ENCODE measurements at places on chromosomes 7 and 10.
A peak's percentile ranks its signal among the peaks of the same experiment; 100 is the strongest.

DNA sequence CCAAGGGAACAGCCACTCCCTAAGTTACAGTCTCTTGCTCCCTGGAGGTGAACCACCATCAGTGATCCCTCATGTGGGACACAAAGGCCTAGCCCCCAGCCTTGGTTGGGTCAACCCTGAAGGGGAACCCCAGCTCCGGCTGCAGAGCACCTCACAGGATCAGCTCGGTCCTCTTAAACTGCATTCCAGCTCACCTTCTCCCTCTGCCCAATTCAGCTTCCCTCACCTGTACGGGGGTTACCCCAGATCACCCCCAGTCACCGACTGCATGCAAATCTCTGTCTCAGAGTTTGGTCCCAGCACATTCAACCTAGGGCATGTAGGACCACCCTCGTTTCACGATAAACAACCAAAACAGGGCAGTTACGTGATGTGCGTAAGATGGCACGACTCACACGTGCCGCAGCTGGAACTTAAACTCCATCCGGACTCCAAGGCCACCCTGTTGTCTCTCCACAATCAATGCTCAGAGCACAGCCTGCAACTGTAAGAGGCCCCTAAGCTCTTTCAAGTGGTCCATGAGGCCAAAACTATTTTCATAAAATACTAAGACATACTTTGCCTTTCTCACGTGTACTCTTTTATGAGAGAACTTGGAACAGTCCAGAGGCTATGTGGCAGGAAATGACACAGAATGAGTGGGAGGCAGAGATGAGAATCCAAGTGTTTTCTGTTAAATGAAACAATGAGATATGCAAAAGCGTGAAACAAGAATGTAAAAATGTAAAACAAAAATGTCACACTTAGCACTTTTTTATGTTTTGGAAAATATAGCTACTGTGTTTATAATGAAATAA, 285.2 kb downstream of the PTPRN2 start:
- DNase-seq = no peak

GRCh38 chr7:136228171-136228570, 251.0 kb upstream of the MTPN start:
- DNase-seq = no peak

- no peak for DNase-seq
Observed at GRCh38 chr7:92740700-92741126, 95.7 kb downstream of the CDK6 start.

DNA sequence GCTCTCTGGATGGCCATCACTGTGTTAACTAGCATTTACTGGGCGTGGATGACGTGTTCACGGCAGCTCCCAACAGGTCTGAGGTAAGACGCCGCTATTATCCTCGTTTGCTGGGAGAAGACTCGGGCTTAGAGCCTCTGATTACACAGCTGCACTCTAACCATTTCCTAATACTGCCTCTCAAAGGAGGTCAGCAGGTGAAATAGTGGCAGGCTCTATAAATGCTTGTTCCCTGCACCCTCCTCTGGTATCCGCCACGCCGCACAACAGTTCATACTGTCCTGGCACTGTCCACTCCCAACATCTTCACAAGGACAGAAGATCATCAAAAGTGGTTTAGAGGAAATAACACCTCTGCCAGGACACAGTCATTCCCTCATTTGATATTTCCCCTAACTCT, 28.3 kb downstream of the HIPK2 start:
- DNase-seq = no peak

DNA sequence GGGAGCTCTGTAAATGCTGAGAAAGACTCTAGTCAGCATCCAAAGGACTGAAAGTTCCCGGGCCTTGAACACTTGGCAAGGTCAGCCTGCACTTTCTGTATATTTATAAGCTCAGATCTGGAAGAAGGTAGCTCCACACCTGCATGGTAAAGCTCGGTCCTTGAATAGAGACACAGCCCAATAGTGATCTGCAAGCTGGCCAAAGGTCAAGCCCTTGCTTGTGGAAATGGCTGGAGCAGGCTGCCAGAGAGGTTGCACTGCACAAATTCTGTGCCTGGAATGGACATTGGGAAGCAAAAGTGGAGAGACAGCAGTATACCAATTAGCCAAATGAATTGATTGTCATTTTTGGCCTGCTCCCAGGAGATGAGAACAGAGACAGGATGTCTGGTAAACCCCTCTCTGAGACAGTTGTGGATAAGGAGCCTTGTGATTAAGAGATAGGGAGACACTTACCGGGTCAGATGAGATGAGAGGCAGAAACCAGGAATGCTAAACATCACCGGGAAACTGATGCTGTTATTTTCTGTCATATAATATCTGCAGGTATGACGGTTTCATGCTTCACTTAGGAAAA, 8.0 kb upstream of the FRA10AC1 start:
- no peak for DNase-seq

- DNase-seq = no peak
Observed at GRCh38 chr10:91820144-91820543, 21.9 kb downstream of the TNKS2 start.

GRCh38 chr7:1990001-1990670, 242.6 kb downstream of the MAD1L1 start:
- no peak for DNase-seq

DNA sequence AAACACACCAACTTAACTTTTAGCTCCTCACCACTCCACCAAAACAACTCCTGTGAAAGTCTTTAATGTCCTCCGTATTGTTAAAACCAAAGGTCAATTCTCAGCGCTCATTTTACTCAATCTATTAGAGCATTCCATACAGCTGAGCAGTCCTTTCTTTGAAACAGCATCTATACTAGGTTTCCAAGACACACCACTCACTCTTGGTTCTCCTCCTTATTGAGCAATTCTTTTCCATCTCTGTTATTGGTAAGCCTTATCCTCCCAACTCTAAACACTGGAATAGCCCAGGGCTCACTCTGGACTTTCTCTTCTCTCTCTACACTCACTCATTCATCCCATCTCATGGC, 34.9 kb downstream of the COA1 start:
- no peak for DNase-seq

GRCh38 chr7:138590154-138590553, 111.0 kb downstream of the SVOPL start:
- no peak for DNase-seq

- DNase-seq = no peak
Observed at GRCh38 chr7:113548561-113548960, 370.2 kb downstream of the PPP1R3A start.

DNA sequence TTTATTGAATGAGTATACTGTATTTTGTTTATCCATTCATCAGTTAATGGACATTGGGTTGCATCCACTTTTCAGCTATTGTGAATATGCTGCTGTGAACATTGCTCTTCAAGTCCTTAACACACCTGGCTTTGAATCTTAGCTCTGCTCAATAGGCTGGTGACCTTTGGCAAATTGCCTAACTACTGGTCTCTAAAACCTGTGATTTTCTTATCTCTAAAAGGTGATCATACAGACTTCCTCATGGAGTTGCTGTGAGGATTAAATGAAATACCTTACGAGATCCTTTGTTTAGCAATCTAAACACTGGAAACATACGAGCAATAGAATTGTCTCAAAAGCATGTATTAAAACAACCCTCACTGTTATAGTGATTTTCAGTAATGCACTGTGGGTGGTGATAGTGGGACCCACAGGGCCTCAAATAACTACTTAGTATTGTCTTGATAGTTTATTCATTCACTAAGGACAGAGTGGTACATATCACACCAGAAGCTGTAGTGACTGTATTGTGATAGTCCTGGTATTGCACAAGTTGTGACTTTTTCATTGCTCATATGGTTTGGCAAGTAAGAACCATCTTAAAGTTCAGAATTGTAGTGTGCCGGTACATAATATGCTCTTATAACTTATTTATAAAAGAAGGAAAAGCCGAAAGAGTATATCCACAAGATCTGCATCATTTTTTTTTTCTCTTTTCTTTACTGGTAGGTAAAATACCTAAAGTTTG, 257.6 kb downstream of the EXOC4 start:
- DNase-seq = no peak

DNA sequence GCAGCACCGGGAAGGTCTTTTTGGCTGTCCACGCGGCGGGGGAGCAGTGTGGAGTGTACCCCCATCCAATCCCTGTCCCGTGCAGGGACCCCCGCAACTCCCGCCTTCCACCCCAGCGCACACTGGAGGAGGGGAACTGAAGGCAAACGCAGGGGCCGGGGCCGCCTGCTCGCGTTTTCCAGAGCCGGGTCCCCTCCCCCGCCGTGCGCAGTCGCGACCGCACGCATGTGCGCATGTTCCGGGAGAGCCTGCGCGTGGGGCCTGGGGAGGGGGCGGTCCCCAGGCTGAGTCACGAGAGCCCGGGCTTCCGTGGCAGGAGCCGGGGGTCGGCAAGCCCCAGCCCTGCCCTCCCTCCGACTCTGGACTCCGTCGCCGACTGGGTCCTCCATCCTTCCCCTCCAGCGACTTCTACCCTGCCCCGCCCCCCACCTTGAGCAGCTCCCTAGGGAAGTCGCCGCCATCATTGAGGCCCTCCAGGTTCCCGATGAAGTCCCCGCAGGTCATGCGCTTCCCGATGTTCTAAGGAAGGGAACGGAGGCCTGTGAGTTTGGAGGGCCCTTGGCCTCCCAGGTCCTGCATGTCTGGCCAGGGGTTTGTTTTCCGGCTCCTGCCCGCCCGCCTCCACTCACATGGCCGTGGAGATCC, 8.0 kb downstream of the PSD start:
- DNase-seq = peak; percentile 54

DNA sequence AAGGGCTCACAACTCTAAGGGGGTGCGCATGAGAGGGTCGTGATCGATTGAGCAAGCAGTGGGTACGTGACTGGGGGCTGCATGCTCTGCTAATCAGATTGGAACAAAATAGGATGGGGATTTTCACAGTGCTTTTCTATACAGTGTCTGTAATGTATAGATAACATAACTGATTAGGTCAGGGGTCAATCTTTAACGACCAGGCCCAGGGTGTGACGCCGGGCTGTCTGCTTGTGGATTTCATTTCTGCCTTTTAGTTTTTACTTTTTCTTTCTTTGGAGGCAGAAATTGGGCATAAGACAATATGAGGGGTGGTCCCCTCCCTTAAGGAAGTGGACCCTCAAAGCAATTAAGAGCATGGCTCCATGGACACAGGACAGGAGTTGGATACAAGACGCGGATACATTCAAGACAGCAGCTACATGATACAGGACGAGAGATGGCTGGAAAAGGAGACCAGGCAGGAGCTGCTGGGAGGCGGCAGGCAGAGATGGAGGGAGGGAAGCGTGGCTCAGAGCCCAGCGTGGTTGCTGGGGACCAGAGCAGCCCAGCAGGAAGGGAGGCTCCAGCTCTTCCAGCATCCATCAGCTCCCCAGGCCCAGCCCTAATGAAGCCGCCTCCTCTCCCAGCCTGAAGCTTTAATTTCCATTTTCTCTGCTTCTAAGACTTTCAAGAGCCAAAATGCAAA, 31.6 kb downstream of the GSDME start:
- no peak for DNase-seq

DNA sequence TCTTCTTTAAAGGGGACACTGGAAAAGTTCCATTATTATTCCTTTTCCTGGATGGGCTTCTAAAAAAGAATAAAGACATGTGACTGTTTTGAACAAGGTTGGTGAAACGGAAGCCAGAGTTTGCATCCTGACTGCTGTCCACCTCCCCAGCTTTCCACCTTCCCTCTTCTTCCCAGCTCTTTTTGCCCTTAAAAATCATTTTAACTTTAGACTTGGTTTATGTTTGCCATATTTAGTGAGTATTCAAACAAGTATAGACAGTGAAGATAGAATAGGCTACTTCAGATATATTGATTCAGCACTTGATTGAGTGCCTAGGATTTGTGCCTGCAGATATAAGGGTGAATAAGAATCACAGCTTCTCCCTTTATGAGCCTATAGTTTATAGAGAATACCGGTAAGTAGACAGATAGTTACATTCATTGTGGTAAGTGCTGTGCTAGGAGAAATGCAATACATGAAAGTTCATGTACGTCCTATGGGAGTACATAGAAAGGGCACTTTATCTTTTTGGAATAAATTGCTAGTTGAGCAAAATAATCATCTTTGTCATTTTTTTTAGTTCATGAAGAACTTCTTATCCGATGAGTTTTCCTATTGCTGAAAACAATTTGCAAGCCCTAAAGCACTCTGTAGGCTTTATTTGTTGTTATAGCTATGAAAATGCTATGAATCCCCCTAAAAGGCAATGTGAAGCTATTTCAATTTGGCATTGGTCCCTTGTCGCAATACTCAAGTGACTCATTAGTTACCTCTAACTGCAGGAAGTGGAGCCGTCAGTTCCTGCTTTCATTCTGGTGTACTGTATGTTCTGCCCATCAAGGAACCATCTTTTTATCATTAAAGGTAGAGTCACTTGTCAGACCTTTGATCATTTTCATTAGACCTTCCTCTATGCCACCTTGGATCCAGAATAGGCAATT, 57.2 kb upstream of the STRIP2 start:
- no peak for DNase-seq

DNA sequence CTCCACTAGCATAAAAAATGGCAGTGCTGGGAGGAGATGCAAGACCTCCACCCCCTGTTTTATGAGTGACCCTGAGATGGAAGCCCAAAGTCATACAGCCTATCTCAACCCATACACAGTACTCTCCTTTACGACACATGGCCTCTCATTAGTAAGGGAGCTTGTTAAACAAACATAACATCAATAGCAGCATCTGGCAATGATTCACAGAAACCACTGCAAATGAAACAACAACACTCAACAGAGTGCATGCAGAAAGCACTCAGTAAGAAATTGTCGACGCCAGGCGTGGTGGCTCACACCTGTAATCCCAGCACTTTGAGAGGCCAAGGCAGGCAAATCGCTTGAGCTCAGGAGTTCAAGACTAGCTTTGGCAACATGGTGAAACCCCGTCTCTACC, 27.5 kb upstream of the FIGNL1 start:
- DNase-seq = no peak

DNA sequence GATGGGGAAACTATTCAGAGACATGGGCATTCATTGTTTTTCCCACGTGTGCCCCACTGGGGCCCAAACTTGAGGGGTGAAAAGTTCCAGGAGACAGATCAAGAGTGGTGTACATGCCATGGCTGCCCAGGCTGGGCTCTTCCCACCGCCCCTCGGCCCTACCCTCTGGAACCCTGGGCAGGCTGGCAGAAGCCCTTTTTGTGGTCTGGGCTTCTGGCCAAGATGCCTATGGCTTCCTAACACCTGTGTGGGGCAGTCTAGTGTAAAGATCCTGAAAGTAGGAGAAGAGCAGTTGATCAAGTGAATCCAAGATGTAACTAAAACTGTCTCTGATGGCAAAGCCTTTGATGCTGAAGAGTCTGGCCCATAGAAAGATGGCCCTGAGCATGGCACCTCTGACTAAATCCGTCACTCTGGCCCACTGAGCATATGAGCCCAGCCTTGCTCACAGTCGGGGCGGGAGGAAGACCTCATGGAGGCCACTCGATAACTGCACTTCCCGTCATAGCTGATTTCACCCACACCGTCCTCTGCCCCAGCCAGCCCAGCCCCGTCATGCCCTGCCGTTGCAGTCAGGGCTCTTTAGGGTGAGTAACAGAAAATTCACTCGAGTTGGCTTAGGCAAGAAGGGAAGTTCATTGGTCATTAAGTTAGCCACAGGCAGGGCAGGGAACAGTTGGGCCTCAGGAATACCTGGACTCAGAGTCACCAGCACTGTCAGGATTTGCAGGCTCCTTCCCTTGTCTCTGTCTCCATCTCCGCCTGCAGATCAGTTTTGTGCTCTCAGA, 37.9 kb upstream of the MTPAP start:
- no peak for DNase-seq

GRCh38 chr7:18834577-18834976, 282.9 kb downstream of the TWIST1 start:
- DNase-seq = no peak

- no peak for DNase-seq
Observed at GRCh38 chr7:106731187-106731586, 70.2 kb upstream of the CCDC71L start.
